ENCODE measurements at places on chromosomes 16 and 17.

- no peak for DNase-seq
Observed at GRCh38 chr17:60908324-60908723, 230.7 kb downstream of the BCAS3 start.

DNA sequence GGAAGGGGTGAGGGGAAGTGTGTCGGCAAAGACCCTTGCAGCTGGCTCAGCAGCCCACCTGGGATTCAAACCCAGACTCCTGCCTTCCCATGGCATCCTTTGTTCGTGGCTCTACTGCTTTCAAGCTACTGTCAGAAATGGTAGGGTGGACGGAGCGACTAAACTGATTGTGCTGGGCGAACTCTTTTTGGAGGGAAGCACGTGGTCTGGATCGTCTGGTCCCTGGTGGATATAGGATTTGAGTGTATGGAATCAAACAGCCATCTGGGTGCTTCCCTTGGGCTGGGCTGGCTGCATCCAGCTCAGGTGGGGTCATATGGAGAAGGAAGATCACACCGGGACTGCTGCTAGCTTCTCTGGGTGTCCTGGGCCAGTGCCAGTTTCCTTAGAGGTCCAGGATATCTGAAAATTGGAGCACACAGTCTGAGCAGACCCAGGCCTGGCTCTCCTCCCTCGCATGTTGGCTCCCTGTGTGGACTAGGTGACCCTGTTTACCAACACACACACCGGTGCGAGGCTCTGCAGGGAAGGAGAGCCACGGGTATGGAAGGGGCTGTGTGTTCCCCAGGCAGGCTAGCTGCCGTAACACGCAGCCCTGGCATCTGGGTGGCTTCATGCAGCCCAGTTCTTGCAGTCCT is 8.6 kb downstream of the CMIP start:
- DNase-seq: no peak

DNA sequence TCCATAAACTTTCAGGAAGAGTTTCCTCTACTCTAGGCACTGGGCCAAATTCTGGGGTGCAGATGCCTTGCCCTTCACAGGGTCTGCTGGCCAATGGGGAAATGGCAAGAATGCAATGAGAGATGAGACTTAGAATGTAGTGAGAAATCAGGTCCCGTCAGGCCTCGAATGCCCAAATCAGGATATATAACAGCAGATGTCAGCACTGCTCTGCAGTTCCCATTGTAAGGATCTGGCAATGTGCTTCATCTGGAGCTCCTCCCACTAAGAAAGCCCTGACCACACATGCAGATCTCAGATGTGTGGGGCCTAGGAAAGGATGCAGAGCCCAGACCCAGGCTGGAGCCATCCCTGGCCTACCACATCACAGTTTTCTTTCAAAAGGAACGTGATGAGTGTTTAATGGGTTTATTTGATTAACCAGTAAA is 13.9 kb upstream of the LPCAT2 start:
- DNase-seq: no peak

GRCh38 chr16:26195225-26195624 is 503.5 kb downstream of the HS3ST4 start:
- no peak for DNase-seq

GRCh38 chr16:20519231-20519630 is 56.9 kb downstream of the ACSM2B start:
- DNase-seq: no peak

GRCh38 chr16:30551781-30552180 is 6.4 kb downstream of the ZNF764 start:
- no peak for DNase-seq

- DNase-seq: no peak
Observed at GRCh38 chr17:56679115-56679776, 85.7 kb downstream of the NOG start.

DNA sequence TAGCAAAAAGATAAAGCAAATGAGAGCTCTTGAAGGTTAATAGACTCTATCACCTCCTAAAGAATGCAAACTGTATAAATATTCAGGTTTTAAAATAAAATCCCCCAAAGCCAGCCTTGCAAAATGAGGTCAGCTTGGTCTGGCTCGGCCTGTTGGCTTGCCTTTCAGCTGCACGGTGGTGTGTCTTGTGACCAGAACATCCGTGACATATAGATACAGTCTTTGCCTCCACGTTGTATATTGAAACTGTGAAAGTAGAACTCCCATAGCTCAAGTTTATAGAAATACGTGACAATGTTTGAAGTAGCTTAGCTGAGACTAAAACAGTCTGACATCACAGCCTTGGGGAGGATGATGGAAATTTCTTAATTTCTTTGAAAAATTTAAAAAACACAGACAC is 236.6 kb upstream of the MYOCD start:
- DNase-seq: no peak

DNA sequence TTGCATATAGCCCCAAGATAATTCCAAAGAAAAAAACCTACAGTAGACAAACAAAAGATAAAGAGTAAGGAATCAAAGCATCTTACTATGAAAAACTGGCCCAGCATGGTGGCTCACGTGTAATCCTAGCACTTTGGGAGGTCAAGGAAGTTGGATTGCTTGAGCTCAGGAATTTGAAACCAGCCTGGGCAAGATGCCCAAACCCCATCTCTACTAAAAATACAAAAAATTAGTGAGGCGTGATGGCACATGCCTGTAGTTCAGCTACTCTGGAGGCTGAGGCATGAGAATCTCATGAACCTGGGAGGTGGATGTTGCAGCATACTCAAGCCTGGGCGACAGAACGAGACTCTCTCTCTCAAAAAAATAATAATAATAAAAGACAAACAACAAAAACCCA is 764.7 kb upstream of the KIF2B start:
- no peak for DNase-seq

DNA sequence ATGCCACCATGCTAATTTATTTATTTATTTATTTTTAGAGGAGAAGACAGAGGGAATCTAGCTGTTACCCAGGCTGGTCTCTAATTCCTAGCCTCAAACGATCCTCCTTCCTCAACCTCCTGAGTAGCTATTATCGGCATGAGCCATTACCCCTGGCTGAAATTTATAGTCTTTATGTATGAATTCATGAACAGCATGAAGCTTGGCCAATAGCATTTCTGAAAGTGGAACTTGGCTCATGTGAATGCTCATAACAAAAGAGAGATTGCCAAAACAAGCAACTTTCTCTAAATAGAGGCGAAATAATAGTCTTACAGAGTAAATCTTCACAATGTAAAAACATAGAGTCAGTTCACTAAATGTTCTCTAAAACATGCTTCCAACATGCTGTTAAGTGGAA is 30.1 kb upstream of the SMURF2 start:
- DNase-seq: no peak

DNA sequence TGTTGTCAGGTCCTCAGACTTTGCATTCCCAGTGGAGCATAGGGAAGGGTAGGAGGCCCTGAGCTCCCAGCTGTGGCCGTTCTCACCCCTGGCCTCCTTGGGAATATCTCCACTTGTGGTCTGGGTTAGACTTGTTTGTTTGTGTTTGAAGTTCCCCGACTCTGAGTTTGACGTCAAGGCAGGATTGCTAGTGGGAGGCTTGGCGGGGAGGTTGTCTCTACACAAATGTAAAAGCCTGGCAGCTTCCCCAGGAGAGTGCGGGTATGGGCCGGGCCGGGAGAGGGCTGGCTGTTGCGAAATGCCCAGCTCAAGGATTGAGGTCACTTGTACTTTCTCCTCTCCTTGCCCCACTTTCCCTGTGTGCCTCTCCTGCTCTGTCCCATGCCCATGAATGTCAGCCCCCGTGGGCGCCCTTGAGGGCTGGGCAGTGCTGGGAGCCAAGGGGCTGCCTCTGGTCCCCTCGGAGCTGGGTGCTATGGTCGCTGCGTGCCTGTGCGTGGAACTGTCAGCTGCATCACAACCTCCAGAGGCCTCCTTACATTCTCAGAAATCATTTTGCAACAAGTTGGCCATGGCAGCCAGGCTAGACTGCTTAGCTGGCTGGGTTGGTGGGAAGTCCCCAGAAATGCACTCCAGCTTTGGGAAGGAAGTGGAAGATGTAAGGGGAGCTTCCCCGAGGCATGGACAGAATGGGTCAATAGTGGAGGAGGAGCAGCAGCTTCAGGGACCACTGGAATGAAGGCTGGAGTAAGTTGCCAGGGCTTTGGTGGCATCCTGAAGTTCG is 84.3 kb downstream of the KSR1 start:
- DNase-seq: no peak

DNA sequence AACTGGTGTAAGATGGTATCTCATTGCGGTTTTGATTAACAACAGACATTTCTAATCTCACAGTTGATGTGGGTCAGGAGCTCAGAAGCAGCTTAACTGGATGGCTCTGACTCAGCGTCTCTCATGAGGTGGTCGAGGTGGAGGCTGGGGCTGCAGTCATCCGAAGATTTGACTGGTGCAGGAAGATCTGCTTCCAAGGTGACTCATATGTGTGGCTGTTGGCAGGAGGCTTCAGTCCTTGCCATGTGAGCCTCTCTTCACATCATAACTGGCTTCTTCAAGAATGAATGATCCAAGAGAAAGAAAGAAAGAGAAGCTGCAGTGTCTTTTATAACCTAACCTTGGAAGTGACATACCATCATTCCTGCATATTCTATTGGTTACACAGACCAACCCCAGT is 376.1 kb downstream of the SEC14L1 start:
- no peak for DNase-seq

- no peak for DNase-seq
Observed at GRCh38 chr16:84979516-84979915, 31.8 kb downstream of the ZDHHC7 start.

DNA sequence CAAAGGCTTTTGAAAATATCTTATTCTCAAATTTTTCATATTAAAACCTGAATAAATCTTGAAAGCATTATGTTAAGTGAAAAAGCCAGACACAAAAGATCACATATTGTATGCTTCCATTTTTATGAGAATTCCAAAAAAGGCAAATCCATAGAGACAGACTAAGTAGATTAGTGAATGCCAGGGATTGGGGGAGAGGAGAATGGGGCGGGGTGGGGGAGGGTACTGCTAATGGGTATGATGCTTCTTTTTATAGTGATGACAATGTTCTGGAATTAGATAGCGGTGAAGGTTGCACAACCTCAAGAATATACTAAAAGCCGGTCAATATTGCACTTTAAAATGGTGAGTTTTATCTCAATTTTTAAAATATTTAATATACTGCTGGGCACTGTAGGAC is 44.0 kb downstream of the XPO6 start:
- DNase-seq: no peak

DNA sequence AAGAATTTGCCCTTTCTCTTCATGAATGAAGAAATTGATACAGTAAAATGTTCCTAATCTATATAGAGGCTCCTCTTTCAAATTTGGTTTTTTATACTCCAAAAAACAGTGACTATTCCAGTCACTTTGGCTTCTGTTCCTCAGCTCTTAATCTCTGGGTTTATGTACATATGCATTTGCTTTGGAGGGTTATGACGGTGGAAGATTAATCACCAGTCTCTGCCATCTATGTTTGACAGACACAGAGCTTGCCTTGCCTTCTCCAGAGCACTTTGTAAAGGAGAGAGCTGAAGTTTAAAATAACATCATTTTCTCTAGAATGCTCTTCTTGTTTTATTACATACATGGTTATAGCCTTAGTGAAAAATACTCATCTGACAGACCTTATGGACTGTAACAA is 99.3 kb downstream of the NLK start:
- DNase-seq: no peak

DNA sequence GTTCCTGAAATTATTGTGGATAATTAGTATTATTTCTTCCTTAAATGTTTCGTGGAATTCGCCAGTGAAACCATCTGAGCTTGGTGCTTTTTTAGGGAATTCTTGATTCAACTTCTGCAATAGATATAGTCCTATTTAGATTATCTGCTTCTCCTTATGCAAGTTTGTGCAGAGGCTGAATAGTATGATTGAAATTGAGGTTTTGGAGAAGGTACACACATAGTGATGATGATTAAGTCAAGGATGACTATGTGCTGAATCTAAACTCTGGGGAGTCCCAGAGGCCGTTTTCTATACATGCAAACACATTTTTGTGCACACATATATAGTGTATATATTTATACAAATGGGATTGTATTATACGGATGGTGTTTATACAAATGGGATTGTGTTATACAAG is 5.2 kb upstream of the MYH4 start:
- no peak for DNase-seq

All from NCI-H2081 treated with DMSO at 0.1 percent for 48 hours (cell line).